Right lung (tissue), 10 donors: ENCODE measurements at places on chromosomes 2 and 18.

- DNase-seq = no peak
Measured at GRCh38 chr2:192007581-192008228, 160.8 kb upstream of the CAVIN2 start.

DNA sequence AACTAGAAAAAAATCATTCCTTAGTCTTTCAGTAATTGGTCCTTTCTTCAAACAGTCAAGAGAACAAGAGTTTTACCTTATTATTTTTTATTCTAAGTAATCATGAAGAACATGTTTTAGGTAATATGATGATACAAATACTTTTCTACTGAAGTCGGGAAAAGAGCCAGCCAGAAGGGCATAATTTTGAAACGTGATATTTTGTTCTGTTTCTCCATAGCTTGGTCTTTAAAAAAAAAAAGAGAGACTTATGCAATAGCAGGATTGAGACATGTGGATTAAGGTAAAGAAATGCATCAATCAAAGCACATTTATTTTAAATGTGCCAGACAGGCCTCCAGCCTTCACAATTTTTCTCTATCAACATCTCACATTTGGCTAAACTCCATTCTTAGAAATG, 1016.8 kb downstream of the CNTNAP5 start:
- no peak for DNase-seq

DNA sequence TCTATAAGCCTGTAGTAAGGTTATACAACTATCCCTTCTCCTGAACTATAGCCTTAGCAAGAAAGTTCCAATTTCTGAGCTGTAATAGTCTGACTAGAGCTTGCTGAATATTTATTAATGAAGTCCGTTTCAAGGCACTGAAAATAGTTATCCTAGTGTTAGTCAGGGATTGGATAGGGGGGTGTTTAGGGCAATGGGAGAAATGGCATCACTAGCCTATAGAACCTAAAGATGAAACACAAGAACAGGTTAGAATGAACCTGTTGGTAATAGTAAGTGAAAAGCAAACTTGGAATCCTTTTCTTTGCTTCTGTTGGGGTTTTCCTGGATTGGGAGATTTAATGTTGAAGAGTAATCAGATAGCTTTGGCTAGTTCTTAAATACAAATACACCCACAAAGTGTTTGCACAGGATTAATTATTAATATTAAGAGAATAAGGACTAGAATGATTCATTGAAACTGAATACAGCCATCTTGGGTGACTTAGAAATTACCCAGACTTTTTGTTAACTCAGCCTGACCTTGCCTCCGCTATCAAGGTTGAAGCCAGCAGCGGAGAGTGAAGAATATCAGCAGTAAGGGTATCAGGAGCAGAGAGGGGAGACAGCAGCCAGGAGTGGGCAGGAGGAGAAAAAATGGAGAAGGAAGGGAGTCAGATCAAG, 14.4 kb downstream of the CCNT2 start:
- DNase-seq = no peak

DNA sequence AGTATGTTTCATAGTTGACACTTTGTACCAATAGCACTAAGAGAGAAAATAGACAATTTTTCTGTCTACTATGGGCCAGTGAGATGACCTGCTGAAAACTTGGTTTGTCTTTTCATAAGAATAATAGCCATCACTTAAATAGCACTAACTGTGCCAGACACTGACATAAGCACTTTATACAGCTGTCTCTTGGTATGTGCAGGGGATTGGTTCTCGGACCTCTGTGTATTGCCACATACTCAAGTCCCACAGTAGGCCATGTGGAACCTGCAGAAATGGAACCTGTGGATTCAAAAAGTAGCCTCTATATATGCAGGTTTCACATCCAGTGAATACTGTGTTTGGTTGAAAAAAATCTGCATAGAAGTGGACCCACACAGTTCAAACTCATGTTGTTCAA, 126.7 kb downstream of the XRCC5 start:
- DNase-seq = no peak

DNA sequence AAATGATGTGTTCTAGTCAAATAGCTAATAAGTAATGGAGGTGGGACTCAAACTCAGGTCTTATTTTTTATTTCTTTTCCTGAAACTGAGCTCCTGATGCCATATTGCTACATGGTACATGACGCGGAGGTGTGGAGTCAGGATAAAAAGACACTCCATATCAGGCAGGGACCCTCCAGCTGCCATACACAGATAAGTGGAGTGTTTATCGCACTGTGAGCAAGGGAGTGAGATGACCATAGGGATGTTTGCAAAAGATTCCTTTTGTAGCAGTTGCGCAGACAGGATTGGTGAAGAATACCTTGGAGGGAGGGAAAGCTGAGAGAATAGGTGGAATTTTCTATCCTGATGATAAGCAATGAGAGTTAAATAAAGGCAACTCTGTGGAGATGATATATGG, 657.2 kb downstream of the RNF144A start:
- DNase-seq = no peak

DNA sequence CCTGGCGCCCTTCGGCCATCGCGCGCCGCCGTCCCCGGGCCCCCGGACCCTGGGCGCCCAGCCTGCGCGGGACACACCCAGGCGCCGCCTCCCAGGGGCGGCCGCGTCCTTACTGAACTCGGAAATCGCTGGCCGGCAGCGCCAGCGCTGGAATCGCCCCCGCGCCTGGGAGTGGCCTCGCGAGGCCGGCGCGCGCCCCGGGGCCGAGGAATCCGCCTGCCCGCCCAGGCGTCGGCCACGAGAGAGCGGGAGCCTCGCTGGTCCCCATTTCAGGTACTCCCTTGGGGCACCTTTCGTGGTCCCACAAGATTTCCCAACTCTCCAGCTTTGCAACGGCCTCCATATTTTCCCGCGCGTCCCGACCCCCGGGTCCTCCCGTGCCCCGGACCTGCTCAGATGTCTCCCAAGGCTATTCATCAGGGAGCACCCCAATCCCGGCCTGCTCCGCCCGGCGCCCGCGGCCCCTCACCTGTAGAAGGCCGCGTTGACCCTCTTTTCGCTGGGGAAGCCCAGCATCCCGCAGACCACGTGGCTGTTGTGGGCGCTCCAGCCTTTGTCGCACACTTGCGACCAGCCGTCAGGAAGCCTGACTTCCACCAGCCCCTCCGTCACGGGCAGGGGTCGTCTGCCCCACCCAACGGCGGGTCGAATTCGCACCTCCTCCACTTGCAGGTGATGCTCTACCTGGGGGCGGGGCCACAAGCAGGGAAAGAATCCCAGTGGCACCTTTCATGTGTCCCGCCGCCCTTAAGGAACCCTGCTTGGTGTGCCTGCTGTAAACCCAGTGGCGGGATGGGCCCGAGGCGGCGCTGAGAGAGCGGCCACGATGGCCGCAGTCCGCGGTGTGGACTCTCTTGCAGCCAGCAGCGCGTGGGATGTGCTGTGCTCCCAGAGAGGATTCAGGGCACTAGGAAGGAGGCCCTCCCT, 4.6 kb downstream of the LOXL3 start:
- DNase-seq = peak; percentile 57

DNA sequence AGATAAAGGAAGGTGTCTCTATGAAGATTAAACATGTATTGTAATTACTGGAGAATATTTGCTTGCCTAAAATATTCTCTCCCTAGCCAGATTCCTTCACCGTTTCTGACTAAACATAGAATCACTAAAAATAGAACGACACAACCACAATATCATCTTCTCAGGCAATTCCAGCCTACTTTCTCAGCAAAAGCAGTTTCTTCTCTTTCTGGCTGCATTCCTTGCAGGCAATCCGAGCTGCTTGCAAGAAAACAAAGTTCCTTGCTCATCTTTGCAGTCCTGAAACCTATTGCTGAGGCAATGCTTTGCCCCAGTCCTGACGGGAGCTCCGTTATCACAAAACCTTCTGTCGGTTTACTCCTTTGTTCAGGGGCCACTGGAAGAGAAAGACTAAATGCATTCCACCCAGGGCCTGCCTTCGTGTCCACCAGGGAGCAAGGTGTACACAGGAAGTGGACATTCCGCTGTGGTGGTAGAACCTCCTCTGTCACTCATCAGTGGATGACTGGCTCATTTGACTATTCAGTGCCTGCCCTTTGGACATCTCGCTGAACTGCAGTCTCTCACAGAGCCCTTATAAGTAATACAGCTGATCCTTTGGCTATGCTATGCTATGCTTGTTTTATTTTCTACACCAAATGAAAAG, 239.2 kb upstream of the DOK6 start:
- DNase-seq = no peak

DNA sequence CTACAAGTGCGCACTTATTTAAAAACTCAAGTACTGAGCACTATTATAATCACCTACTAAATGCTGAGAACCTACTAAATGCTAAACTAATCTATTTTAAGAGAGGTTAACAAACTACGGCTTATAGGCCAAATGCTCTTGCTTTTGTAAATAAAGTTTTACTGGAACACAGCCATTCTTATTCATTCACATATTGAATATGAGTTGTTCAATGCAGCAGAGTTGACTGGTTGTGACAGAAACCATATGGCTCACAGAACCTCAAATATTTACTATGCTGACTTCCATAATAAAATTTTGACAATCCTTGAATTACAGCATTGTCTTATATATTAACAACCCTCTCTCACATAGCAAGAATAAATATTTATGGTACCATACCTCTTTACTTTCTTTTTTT, 103.2 kb downstream of the ZNF521 start:
- DNase-seq = no peak

DNA sequence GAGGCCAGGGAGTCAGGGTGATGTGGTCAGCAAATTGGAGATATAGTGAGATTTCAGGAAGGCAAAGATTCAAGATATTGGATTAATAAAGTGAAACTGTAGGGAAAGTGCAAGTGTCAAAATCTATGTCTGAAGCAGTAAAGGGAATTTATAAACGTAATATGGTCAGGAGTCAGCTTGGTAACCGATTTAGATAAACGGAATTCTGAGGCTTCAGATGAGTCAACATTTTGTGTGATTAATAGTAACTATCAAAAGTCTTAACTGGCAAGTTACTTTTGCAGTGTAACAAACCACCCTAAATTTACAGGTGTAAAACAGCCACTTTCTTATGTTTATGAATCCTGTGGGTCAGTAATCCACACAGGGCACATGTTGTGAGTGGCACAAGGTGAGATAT, 10.9 kb downstream of the MTX2 start:
- no peak for DNase-seq

DNA sequence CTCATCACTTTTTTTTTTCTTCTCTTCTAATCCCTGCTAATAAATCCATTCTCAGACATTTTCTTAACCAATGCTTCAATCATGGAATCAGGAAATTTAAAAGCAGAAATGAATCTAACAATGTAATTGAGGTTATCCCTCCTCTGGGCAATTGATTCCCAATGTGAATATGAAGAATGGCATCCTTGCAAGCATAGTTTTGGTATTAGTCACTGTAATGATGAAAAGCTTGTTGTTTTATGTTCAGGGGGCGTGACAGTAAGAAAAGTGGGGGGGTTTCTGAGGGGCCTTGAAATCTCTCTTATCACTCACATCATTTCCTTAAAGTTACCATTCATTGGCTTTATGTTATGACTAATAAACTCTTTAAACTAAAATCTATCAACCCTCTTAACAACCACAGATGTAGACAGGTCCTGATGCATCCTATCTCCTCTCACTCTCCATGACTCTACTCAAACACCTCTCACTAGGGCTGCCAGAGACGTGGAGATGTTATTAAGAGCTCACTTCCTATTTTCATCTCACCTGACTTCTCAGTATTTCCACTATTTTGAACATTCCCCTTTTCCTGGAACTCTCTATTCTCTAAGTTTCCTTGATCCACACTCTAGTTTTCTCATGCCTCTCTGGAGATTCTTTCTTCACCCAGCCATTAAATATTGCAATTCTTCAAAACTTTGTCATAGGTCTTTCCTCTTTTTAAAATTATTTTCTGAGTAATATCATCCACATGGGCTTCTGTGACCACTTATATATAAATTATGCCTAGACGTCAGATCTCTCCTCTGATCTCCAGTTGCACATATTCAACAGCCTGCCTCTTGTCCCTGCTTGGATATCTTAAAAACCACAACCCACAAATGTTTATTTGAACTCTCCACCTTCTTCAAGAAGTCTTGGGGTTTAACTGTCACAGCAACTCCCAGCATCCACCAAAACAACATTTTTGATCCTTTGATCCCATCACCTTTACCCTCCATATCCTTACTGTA, 332.9 kb downstream of the CDH2 start:
- no peak for DNase-seq

DNA sequence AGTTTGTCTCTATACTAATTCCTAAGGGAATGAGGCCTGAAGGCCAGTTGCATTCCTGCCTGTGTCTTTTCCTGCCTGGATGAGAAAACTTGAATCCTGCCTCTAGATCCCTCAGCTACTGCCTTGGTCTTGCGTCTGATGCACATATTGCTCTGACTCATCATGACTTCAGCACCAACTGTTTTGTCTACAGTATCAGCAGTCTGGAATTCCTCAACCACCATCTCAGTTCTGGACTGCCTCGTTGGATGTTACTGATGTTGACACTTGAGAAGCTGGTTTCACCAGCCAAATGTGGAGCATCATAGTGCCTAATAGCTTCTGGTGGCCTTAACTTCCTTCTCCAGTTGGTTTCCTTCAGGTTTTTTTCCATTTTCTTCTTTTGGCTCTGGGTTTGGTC, 211.0 kb downstream of the CTNNA2 start:
- no peak for DNase-seq

DNA sequence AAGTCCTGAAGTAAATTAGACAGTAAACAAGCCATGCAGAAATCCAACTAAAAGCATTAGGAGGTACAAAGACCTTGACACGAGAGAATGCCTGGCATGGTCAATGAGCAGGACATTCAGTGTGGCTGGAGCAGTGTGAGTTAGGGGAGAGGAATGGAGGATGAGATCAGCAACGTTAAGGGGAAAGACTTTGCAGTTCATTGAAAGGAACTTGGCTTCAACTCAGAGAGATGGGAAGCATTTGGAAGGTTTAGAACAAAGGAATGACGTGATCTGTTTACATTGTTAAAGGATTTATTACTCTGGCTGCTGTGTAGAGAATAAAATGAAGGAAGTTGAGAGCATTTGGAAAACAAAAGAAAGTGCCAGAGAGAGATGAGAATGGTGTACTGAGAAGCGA, 621.3 kb downstream of the XIRP2 start:
- DNase-seq = no peak

DNA sequence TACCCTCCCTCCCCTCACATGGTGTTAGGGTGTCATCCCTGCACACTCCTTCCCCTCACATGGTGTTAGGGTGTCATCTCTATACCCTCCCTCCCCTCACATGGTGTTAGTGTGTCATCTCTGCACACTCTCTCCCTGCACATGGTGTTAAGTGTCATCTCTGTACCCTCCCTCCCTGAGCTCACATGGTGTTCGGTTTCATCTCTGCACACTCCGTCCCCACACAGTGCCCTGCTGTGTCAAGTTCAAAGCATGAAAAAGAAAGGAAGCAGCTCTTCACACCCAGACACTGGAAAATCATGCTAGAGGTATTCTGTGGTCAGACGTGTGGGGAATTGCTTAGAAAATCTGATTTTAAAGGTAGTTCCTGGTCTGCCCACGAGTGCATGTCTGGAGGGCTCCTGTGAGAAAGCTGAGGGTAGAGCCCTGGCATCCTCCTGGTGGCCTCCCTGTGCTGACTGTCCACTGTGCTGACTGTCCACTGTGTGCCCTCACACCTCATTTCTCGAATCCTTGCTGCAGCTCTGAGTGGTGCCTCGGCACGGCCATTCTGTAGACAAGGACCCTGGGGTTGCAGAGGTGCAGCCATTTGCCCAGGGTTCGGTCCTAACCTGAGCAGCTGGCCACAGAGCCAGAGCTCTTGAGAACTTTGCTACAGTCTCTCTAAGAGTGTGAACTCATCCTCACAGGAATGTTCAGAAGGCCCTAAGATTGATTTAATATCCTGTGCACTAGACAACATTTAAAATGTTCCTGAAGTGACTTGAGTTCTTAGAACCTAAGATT, 69.1 kb upstream of the NFATC1 start:
- no peak for DNase-seq
